ENCODE measurements at places on chromosomes 6 and 20.

- no peak for DNase-seq
Measured at GRCh38 chr6:20946022-20946421, 411.8 kb downstream of the CDKAL1 start.

DNA sequence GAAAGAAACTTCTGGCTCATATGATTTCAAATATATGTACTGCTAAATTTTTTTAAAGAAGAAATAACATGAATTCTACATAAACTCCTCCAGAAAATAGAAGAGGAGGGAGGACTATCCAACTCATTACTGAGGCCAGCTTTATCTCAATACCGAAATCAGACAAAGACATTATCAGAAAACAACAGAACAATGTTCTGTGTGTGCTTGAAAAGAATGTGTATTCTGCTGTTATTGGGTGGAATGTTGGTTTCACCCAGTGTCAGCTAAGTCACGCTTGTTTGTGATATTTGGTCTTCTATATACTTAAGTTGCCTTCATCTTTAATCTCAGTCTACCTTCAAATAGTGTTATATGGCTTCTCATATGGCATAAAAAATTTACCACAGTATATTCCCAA lies 18.6 kb upstream of the ELOVL2 start:
- DNase-seq = no peak

GRCh38 chr6:7080311-7080710 lies 27.4 kb upstream of the RREB1 start:
- no peak for DNase-seq

- no peak for DNase-seq
Measured at GRCh38 chr6:31090973-31091364, 21.4 kb downstream of the C6orf15 start.

GRCh38 chr20:57327820-57328219 lies 1.8 kb upstream of the SPO11 start:
- DNase-seq = no peak

GRCh38 chr6:127190552-127190951 lies 72.1 kb downstream of the RSPO3 start:
- no peak for DNase-seq

GRCh38 chr6:7134999-7135745 lies 27.4 kb downstream of the RREB1 start:
- no peak for DNase-seq

DNA sequence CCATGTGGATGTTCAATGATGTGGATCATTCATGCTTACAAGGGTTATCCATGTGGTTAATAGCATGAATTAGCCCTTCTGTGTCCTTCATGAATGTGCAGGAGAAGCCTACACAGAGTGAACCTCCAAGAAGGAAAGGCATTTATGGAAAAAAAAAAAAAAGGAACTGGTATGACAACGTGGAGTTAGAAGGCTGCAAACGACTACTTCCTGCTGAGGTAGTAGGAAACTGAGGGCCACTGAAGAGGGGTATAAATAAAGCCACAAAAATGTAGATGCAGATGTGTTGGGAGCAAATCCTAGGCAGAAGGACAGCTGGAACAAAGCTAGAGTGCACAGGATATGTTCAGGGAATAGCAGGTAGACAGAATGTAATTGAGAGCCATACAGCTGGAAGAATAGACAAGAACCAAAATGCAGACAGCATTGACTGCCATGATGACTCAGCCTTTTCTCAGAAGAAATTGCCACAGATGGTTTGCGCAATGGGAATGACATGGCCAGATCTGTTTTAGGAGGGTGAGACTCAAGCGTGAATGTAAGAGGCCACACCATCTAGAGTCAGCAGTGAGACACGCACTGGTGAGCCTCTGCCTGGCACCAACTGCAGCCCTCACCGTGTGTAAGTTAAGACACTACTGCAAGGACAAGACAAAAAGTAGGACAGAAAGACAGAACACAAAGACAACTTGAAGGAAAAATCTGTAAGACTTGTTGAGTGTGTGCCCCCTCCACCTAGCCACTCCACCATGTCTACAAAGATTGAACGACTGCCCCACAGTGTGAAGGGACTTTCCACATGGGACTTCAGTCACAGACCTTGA lies 79.8 kb downstream of the KIF13A start:
- DNase-seq = no peak

DNA sequence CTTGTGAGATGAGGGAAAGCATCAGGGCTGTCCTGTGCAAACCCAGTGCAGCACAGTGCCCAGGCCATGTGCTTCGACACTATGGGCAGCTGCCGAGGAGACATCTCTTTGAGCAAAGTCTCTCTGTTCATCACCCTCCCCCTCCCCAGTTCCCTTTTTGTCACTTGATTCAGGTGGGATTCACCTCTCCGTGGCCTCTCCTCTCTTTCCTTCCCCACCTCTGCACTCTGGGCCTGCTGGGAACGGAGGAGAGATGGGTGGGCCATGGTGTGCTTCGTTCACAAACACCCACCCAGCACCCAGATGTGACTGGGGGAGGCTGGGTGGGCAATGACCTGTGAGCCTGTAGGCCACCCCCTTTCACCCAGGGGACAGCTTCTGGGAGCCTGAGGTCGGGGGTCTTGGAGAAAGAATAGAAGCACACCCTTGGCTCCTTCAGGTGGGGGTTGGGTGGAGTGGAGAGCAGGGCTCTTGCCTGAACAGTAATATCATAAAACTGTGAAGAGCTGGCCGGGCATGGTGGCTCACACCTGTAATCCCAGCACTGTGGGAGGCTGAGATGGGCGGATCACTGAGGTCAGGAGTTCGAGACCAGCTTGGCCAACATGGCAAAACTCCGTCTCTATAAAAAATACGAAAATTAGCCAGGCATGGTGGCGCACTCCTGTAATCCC lies 33.5 kb upstream of the DLGAP4 start:
- no peak for DNase-seq

- DNase-seq = peak; percentile 31
Measured at GRCh38 chr6:15911753-15912504, 217.0 kb upstream of the MYLIP start.

DNA sequence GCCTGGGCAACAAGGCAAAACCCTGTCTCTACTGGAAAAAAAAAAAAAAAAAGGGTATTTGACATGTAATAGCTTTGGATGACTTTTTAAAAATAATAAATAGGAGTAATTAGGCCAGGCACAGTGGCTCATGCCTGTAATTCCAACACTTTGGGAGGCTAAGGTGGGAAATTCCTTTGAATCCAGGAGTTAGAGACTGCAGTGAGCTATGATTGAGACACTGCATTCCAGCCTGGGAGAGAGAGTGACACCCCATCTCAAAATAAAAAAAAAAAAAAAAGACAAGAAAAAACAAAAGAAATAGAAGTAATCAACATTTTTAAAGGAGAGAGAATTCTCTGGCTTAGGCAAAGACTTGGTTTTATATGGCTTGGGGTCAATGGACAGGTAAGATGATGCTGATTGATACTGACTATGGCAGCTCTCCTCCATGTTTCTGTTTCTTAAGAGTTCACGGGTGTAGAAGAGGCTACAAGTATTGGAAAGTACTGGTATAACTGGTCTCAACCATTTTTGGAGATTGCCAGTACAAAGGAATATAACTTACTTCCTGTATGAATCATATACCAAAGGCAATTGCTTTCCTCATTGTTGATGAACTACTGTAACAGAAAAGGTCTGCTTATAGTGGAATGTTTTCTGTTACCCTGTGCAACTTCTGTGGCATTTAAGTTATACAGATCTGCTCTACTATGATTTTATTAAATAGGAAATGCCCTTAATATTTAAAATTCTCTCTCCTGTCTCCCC lies 10.1 kb downstream of the MAP3K5 start:
- DNase-seq = no peak

GRCh38 chr20:58978351-58979190 lies 2.5 kb upstream of the NELFCD start:
- no peak for DNase-seq

- no peak for DNase-seq
Measured at GRCh38 chr6:123549476-123549875, 87.3 kb downstream of the TRDN start.

DNA sequence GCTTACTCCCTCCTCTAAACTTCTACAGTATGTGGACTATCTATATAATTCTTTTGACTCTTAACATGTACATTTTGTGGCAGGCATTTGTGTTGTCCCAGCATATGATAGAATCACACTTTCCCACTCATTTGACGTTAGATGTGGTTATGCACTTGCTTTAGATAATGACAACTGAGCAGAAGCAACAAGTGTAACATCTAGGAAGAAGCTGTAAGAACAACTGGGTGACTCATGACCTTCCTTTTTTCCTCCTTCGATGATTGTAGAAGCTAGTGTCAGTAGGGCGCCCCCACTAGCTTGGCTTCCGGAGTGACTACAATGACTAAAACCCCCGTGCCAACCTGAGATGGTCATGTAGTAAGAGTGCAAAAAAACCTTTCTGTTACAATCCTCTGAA lies 74.6 kb upstream of the CEP85L start:
- DNase-seq = peak; percentile 47

DNA sequence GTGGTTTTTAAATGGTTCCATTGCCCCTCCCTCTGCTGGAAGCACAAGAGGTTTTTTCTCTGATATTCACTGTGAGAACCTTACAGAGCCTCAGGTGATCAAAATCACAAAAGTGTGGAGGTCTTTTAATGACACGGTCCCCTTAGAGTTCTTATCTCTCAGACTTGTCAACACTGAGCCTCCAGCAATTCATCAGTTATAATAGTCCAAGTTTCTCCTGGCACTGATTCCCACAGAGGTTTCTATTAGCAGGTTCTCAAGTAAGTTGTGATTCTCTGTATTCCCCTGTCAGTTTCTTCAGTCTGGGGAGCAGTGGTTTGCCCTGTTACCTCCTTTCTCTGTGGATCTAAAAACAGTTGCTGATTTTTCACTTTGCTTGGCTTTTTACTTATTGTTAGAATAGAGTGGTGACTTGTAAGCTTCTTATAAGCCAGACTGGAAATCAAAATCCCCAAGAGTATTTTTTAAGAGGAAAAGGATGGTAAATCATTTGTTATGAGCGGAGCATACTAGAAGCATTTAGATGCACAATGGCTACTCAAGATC lies 157.4 kb upstream of the BMP5 start:
- DNase-seq = no peak

- no peak for DNase-seq
Measured at GRCh38 chr20:63315240-63315689, 22.3 kb downstream of the COL20A1 start.

- DNase-seq = peak; percentile 62
Measured at GRCh38 chr20:59145924-59146779, 17.5 kb upstream of the ZNF831 start.

- no peak for DNase-seq
Measured at GRCh38 chr6:127389706-127390105, 46.3 kb upstream of the ECHDC1 start.

- no peak for DNase-seq
Measured at GRCh38 chr6:29107758-29108157, at the start of gene OR2J3. Gene OR2J3 (plus strand): TSS chr6:29108058. CDS start chr6:29111891, 3,833 bp downstream.

- no peak for DNase-seq
Measured at GRCh38 chr6:25465941-25466340, 186.1 kb upstream of the SCGN start.

DNA sequence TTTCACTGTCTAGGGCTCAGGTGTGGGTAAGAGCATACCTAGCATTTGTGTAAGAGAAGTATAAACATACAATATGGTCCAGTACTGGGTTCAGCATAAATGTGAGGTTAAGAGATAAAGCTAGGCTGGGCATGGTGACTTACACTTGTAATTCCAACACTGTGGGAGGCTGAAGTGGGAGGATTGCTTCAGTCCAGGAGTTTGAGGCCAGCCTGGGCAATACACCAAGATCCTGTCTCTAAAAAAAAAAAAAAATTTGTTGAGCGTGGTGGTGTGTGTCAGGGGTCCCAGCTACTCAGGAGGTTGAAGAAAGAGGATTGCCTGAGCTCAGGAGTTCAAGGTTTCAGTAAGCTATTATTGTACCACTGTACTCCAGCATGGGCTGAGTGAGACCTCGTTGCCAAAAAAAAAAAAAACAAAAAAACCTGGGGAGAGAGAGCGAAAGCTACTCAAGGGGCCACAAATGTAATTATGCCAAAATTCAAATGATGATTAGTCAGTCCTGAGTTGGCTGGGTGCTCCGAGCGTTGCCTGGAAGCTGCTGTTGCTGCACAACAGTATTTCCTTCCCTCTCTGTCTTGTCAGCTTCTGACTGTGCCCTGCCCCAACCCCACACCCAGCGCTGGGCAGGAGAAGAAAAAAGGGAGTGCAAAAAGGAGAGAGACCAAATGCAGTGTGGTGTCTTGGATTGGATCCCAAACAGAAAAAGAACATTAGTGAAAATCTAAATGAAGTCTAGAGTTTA lies 24.0 kb downstream of the CMTR1 start:
- DNase-seq = no peak

GRCh38 chr6:108734271-108734922 lies 113.8 kb upstream of the ARMC2 start:
- DNase-seq = no peak

- no peak for DNase-seq
Measured at GRCh38 chr6:31900917-31901414, 920 bp downstream of the ZBTB12 start.

- no peak for DNase-seq
Measured at GRCh38 chr6:31317036-31317435, 39.9 kb downstream of the HLA-B start.

DNA sequence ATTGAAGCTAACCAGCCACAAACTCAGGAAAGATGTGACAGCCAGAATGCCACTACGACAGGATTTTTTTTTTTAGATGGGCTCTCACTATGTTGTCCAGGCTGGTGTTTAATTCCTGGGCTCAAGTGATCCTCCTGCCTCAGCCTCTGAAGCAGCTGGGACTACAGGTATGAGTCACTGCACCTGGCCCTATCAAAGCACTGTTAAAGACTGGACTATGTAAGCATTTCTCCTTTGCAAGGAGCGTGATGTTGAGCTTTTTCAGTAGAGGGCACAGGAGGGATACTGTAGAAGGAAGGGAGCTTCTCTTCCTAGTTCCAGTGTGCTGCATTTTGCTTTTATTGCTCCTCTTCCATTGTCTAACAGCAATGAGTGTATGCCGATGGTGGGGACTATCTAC lies 35.8 kb downstream of the ZBTB9 start:
- no peak for DNase-seq

GRCh38 chr20:47258745-47259695 lies 97.5 kb downstream of the ZMYND8 start:
- no peak for DNase-seq

- DNase-seq = peak; percentile 11
Measured at GRCh38 chr6:15327271-15327670, 81.4 kb downstream of the JARID2 start.
